CD8-positive, alpha-beta memory T cell (primary cell): ENCODE measurements at places on chromosomes 1 and 21. TPM values are rescaled to one million over a fixed set of nuclear protein-coding genes. Genes with fewer than 3 reads are reported as not detected.

The AKT3 gene
- 47.3 TPM for total RNA-seq

The SIPA1L2 gene
- total RNA-seq: 12.2 TPM

The PCP4 gene
- not detected for total RNA-seq

The NCF2 gene
- total RNA-seq: 4.6 TPM

The SPTA1 gene
- not detected for total RNA-seq

The UBE2U gene
- not detected for total RNA-seq

The DIO1 gene
- total RNA-seq: not detected

The GJB4 gene
- total RNA-seq: not detected

The FCN3 gene
- total RNA-seq: not detected

The BGLAP gene
- total RNA-seq: 0.97 TPM
